ENCODE measurements at places on chromosomes 6 and 20.

DNA sequence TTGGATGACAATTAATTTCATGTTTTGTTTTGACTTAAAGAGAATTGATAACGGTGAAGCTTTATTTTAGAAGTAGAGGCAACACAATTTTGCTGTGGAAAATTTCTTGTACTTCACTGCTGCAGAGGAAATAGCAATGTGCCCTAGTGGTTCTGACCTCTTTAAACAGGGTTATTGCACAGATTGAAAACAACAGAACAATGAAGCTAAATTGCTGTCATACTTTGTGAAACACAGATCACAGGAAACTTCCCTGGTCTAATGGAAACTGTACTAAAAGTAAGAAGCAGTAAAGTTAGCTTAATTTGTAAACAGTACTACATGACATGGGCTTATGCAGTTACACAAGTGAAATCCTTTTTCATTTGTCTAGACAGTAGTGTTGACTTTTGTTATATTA, 31.3 kb downstream of the OR2A4 start:
- no peak for DNase-seq

DNA sequence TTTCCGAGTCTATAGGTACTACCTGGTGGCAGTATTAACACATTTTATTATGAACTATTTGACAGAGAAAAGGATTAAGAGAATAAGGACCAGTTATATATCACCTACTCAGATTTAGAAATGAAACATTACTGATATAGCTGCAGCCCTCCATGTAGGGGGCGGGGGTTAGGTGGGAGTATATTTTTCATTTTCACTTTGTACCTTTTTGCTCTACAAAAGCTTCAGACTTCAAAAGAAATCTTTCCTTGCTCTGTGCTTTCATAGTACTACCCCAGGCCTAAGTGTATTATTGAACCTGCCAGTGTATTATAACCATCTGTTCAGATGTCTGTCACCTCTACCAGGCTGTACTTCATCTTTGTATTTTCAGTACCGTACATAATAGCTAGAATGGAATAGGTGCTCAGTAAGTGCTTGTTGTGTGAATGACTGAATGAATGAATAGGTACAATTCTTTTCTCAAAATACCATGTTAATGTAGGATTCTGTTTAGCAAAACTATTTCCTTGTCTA, 43.0 kb downstream of the CDKAL1 start:
- DNase-seq, result no peak

GRCh38 chr6:68975064-68975463, 340.0 kb downstream of the ADGRB3 start:
- no peak for DNase-seq

- no peak for DNase-seq
Observed at GRCh38 chr20:63072991-63073737, 66.4 kb upstream of the BHLHE23 start.

DNA sequence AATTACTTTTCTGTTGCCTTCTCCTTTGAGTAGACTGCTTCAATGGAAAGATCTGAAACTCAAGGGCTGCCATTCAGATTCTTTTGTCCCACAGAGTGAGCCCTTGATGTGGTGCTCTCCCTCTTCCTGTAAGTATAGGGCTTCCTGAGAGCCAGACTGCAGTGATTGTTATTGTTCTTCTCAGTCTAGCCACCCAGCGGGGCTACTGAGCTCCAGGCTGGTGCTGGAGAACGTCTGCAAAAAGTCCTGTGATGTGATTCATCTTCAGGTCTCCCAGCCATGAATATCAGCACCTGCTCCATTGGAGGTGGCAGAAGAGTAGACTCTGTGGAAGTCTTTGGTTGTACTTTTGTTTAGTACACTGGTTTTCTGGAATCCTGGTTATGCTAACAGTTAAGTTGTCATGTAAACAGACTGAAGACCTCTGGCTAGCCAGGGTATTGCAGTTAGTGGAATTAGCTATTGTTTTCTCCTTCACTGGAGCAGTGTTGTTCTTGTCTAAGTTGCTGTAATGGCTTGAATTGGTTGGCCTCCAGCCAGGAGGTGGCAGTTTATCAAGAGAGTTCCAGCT, 240.9 kb downstream of the COL12A1 start:
- no peak for DNase-seq

DNA sequence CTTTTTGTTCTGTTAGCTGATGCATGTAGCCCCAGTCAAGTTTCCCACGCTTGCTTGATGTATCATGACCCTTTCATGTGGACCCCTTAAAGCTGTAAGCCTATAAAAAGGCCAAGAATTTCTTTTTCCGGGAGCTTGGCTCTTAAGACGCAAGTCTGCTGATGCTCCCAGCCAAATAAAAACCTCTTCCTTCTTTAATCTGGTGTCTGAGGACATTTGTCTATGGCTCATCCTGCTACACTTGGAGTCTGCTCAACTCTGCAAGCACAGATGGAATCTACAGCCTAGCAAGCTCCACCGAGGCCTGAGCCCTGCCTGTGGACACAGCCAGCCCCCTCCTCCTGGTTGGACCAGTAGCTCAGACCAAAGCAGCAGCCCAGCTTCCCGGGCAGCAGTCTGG, 3.4 kb downstream of the CST2 start:
- no peak for DNase-seq

DNA sequence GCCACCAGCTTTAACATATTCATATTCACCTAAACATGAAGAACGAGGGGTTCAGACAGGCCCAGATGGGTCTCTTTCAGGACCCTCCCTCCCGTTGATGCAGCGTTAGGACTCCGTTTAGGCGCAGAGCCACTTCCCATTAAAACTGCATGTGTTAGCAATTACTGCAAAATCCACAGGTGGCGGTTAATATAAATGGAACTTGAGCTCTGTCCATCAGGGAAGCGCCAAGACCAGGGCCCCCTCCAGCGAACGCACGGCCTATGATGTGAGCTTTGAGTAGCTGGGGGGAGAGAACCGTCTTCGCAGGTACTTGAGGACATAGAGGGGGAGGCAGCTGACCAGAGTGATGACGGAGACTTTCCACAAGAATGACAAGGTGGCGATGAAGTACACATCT, 58.4 kb upstream of the NFATC2 start:
- no peak for DNase-seq

- no peak for DNase-seq
Observed at GRCh38 chr6:121651420-121651819, 216.0 kb downstream of the GJA1 start.

- DNase-seq, result no peak
Observed at GRCh38 chr6:125154761-125155135, 1.2 kb downstream of the TPD52L1 start.

- peak; percentile 97 for DNase-seq
Observed at GRCh38 chr20:25237610-25238318, 10.1 kb upstream of the PYGB start.

GRCh38 chr6:128024046-128024445, 123.2 kb upstream of the THEMIS start:
- DNase-seq, result no peak

DNA sequence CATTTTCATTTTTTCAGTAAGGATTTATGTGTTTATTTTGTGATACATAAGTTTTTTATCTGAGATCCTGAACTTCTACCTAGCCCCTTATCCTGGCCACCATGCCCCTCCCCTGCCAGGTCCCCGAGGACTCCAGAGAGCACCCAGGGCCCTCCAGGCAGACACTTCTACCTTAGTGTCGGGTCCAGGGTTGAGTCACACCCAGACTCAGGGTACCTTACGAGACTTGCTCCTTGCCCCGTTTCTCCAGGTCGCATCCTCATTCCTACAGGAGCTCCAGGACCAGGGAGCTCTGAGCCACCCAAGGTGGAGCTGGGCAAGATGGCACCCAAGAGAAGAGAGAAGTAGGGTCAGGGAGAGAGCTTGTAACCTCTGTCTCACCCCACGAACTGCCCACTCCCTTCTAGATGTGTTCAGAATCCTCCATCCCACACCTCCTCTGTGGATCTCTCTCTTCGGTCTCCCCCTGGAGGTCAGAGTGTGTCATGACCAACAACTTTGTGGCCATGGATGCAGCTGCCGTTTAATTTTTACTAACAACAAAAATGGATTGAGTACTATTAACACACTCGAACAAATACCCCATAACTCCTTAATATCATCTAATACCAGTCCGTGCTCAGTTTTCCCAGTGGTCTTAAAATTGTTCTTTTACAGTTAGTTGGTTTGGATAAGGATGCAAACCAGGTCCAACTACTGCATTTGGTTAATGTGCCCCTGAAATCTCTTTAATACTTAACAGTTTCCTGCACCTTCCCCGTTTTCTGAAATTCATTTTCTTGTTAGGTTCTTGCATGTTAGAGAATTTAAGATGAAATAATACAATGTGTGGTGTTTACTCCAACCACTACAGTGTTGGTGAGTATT, 130.6 kb upstream of the INSM1 start:
- DNase-seq, result no peak

DNA sequence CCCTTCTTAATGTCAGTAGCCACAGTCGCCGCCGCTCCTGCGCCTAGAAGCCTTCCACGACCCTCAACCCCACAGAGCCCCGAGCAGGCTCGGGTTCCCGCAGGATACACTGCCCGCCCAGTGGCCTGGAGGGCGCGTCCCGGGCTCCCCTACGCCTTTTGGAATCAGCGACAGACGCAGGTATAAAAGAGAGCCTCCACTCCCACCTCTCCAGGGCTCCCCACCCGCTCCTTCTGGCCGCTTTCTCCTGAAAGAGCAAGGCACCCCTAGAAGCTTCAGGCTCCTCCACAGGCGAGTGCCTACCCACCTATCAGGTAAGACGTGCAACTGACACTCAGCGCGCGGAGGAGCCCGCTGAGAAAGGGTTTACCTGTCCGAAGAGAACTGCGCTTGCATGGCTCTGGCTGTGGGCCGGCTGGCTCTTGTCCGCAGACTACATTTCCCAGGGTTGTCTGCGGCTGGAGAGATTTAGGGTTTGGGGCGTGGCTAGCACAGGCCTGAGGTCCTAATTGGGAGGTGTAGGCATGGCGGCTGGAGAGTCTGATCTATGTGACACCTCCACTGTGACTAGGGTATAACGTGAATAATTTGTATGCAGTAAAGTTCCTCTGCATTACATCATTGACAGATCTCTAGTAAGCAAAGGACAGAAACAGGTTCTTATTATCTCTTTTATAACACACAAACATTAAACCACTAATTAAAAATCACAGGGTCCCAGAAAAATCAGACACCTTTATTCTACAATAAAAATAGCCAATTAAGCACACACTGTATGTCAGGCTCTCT, 13.5 kb upstream of the ZNF391 start:
- DNase-seq, result peak; percentile 39

DNA sequence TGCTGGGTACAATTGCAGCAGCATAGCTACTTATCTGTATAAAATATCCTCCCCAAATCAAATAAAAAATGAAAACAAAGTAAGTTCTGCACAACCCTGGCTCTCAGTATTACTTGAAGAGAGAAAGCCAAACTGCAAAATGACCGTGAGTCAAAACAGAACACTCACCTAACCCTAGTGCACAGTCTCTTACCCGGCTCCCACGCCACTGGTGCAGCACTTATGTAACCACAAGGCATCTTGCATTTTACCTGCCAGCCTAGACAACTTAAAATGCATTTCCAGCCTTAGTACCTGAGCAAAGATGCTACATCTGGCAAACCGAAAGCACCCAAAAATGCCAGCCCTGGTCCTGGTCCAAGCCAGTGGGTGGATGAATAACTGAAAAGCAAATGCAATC, 12.4 kb upstream of the SIRPB1 start:
- no peak for DNase-seq

DNA sequence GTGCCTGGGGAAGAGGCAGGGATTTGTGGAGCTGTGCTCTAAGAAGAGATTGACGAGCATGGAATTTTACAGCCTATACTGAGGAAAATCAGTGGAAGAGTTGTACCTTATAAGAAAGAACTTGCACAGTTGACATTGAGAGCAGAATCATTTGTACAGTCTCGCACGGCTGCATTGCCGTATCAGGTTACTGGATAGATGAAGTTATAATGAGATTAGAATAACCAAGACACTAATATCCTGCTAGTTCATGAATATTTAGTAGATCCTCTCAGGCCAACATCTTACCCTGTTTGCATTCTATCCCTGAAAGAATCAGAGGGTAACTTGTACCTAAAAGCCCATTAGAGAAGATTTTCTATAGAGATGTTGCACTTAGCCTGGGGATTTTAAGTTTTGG, 447.1 kb downstream of the PREX1 start:
- no peak for DNase-seq

GRCh38 chr6:157108923-157109322, 214.4 kb downstream of the TMEM242 start:
- no peak for DNase-seq

- no peak for DNase-seq
Observed at GRCh38 chr20:9775176-9775575, 63.7 kb downstream of the PAK5 start.

GRCh38 chr6:6683969-6684833, 95.7 kb downstream of the LY86 start:
- no peak for DNase-seq

- DNase-seq, result no peak
Observed at GRCh38 chr20:3927486-3928291, 38.5 kb downstream of the PANK2 start.

DNA sequence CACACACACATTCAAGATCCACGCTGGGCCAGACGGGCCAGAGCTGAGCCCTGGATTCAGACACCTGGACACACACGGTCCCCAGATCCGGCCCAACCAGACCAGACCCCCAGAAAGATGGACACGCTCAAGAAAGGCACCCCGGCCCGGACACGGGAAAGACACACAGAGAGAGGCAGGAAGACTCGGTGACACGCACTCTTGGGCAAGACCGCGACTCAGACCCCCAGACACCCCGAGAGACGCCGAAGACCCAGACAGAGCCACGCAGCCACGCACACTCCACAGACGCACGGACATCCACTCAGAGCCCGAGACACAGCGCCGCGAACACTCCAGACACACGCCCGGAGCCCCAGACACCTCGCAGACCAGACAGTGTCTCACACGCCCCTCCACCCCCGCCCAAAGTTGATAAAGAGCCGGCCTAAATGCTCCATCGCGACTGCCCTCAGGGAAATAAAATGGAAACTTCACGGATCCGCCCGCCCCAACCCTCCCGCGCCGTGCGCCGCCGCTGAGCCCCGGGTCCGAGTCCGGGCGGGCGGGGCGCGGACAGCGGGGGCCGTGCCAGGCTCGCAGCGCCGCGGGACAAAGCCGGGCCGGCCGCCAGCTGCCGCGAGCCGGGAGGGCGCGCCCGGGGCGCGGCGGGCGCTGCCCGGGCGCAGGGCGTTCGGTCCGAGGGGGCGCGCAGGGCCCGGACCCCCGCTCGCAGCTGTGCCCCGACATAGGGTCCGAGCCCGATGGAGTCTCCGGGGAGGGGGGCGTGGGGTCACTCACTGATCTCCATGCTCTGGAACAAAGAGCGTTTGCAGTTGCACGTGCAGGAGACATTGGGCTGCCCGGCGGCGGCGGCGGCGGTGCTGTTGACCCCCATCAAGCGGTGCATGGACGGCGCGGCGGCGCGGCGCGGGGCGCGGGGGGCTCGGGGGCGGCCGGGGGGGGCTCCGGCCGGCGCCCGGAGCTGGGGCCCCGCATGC, 831 bp downstream of the PMEPA1 start:
- no peak for DNase-seq

- no peak for DNase-seq
Observed at GRCh38 chr6:26473429-26473757, 15.6 kb downstream of the BTN2A1 start.

All from epithelial cell of prostate (primary cell).